Caudate nucleus (tissue), 63 donors: ENCODE measurements at places on chromosomes 6 and 20.

GRCh38 chr6:152922706-152923105, 60.1 kb downstream of the FBXO5 start:
- DNase-seq = no peak

DNA sequence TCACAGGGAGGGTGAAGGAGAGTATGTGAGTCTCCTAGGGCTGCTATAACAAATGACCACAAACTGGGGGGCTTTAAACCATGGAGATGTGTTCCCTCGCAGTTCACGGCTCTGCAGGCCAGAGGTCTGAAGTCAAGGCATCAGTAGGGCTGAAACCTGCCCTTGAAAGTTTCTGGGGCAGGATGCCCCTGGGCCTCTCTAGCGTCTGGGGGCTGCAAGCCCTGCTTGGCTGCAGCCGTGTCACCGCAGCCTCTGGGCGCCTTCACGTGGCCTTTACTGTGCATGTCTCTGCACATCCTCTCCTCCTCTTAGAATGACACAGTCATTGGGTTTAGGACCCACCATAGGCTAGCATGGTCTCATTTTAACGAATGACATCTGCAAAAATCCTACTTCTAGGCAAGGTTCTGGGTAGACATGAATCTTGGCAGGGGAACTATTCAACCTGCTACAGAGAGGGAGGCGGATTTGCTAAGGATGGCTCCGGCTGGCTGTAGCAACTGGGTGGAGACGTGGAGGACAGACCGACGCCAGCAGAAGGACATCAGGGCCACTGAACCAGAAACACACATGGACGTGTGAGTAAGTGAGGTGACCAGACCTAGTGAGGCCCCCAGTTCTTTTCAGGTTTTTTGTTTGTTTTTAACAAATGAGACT, 58.6 kb downstream of the PHACTR3 start:
- DNase-seq = no peak

DNA sequence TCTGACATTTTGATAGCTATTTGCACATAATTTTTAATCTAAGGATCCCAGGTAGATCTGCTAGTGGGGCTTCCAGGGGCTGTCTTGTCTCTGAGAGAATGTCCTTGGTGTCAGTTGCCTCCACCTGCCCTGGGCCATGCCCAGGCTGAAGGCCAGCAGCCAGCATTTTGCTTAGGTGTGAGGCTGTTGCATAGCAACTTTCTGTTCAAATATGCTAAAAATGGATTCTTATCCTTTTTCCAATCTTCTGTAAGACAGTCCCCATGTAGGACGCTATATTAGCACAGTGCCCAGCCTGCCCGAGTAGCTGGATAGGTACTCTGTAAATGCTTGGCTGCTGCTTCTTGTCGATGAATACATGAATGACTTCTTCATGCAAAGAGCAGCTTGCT, 62.5 kb upstream of the CITED2 start:
- DNase-seq = no peak

DNA sequence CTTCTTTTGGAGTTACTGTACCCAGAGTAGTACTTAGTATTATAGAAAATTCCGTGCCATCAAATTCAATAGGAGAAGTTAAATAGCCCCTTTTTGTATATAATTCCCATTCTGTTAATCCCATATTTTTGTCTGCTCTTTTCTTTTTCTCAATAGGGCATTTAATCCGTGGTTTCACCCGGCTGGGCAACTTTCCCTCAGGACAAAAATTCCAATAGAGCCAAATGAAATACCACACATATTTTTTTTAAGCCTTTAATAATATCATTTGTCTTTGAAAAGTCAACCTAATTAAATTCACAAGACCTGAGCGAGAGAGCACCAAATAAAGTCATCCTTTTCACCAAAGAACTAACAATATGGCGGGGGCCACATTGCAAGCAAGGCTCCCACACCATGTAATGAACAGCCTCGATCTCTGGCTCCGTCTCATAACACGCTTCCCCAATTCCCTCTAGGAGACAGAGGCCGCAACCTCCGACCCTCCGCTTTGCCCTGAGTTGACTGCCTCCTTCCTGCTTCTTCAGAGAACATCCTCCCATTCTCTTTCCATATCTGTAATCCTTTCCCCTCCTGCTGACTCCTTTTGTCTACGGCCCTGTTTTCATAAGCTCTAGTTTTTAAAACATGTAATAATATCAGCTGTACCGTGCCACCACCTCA, 13.6 kb downstream of the NHSL1 start:
- no peak for DNase-seq

- DNase-seq = no peak
These were observed 42.6 kb downstream of the PLCG1 start for GRCh38 chr20:41179961-41180360.

GRCh38 chr6:166382933-166383801, at the start of gene MPC1:
Gene MPC1, minus strand, starts transcription at chr6:166382940. Its CDS starts 64 bp downstream, at chr6:166382876.
- peak; percentile 98 for DNase-seq

DNA sequence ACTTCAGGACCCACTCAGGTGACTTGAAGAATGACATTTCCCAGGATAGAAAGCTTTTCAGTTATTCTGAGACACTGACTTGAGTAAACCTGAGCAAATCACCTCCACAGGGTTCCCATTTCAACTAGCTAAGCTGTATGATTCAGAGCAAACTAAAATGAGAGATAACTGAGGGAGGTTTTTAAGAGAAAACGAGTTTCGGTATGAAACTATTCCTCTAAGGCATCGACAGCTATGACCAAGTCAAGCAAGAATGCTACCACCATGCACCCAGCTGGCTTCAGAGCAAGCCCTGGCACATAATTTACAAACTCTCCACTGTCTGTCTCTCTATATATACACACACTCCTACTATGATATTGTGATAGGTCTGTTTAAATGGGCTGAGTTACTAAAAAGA, 75.4 kb downstream of the PERP start:
- DNase-seq = no peak

- DNase-seq = no peak
These were observed 23.0 kb upstream of the LY86 start for GRCh38 chr6:6565488-6565887.

DNA sequence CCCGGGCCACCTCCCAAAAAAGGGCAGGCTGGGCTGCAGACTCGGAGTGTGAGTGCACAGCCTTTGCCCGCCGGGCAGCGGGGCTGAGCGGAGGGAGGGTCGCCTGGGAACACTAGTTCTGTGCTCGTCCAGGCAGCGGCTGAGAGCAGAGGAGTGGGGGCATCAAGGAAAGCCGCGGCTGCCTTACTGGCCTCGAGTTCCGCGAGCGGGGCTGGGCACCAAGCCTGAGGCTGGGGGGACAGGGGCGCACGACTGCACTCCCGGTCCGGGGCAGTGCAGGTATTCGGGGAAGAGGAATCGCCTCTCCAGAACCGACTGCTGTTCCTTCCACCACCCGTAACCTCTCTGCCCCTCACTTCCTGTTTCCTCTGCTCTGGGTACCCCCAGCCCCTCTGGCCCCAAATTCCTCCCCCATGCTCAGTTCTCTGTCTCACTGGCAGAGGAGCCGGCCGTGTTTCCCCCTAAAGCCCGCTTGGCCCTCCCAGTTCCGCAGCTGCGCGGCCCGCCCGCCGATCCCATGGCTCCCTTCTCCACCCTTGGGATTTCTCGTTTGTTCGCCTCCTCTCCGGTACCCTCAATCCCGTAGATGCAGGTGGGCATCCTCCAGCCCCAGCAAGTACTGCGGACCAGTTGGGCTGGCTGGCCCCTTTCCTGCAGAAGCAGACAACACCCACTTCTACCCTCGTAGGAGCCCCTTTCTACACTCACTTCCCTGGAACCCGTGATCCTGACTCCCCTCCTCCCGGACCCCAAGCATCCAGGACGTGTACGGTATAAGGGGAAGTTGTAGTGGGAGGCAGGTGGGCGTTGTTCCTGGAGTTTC, 5.1 kb downstream of the RING1 start:
- DNase-seq = peak; percentile 55

DNA sequence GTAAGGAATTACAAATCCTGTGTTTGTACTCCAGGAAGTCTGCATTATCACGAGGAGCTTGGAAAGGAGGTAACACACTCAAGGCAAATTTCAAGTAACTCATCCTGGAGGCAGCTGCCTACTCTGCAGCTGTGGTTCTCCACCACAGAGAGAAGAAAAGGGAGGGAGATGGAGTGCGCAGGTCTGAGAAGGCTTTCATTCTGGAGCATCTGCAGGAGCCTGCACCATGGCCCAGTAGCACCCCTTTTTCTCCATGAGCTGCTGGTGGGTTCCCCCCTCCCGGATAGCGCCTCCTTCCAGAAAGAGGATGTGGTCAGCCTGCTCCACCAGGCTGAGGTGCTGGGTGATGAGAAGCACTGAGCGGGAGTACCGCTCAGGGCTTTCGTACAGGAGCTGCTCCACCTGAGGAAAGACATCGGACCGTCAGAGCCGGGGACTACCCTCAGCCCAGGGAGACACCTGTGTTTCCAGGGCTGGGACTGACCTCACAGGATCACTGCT, 1.6 kb upstream of the PSMB8 start:
- no peak for DNase-seq

- DNase-seq = no peak
These were observed 23.5 kb upstream of the OCSTAMP start for GRCh38 chr20:46573788-46574584.

- DNase-seq = no peak
These were observed 82.6 kb downstream of the KIF16B start for GRCh38 chr20:16490696-16491095.

DNA sequence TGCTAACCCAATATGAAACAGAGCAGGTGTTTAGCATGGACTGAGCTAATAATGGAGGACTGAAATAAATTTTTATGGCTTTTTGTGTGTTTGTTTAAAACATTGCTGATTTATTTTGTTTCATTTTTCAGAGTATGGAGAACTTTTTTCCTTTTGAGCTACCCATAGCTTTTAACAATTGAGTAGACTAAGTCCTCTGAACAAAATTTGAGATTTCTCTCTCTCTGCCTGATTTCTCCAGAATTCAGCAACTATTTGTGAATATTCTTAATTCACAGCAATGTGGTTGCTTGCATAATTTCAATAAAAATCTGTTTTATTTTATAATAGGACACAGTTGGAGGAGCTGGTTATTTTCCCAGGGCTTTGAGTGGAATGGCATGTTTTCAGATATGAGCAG, 103.7 kb downstream of the TPBG start:
- no peak for DNase-seq

DNA sequence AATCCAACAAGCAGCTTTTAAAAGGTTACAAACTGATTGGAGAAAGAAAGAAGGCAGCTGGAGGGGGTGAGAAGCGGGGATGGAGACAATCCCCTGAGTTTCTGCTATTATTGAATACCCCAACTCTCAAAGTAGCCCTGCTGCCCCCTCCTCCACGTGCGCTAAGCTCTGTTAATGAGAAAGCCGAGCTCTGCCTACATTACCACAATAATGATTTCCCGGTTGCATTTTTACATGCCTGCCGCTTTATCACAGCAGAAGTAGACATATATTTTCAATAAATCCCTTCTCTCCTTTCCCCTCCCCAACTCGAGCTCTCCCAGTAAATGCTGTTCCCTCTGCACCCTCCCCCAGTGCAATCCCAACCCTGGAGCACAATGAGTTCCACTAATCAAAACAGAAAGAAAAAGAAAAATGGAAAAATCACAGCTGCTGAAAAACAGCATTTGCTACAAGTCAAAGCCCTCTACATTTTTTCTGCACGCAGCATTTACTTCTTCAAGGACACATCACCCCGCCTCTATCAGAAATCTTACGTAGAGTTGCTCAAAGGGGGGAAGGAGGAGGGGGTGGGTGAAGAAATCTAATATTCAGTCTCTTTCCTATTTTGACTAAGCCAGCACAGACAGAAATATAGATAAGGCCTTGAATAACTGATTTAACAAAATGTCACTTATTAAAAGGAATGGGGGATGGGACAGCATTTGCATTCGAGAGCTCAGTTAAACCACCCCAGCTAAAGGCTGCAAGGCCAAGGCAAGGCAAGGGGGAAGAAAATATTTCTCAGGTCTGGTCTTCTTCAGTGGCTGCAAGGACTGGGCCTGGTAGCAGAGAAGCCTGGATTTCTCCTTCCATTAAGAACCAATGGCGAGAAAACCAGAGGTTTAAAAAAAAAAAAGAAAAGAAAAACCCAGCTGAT, 10.7 kb downstream of the TRERF1 start:
- no peak for DNase-seq

DNA sequence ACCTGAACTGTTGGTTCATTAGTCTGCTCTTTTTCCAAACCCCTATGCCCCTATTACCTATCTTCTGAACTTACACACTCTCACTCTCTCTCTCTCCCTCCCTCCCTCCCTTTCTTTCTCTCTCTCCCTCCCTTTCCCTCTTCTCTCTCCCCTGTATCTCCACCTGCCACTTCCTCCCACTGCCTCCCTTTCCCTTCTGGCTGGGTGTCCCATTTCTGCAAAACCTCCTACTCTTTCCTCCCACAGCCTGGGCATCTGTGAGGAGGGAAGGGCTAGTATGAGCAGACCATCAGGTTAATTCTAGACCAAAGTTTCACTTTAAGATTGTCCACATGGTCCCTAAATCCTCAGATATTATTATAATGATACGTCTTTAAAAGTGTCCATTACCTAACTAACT, 95.1 kb downstream of the TMEM200A start:
- DNase-seq = no peak

DNA sequence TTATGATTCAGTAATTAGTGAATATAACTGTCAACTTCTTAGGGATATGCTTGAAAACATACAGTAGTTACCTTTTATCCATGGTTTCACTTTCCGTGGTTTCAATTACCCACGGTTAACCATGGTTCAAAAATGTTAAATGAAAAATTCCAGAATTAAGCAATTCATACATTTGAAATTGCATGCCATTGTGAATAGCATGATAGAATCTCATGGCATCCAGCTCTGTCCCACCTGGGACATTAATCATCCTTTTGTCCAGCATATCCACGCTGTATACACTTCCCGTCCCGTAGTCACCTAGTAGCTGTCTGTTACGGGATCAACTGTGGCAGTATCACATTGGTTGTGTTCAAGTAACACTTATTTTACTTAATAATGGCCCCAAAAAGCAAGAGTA, 781.7 kb upstream of the CITED2 start:
- DNase-seq = no peak

DNA sequence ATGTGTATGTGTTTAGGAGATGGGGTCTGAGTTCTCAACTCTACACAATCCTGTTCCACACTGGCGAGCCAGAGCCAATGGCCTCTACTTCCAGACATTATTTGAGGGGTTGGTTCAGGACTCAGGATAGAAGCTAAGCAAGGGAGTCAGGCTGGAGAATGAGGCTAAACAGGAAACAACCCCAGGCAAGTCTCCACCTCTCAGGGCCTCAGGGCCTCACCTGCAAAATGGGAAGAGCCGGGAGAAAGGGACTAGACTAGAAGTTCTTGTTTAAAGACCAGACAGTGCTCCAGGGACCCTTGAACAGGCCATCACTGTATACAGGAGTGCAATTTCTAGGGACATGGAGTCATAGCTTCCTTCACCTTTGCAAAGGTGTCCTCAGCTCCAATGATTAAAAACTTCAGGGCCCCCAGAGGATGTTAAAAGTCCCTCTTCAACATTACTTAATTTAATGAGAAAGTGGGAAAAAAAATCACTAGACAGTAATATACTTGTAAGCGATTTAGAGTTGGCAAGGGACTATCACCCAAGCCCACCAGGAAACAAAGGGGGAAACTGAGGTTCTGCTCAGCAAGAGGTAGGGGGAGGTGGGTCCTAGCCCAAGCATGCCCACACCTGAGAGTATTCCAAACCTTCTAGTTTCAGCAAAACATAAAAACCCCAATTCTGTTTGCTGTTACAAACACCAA, 41.7 kb downstream of the ZMYND8 start:
- no peak for DNase-seq
